ENCODE measurements at places on chromosomes 2 and 18. TPM values are rescaled to one million over a fixed set of nuclear protein-coding genes. Genes with fewer than 3 reads are reported as not detected.

SESTD1 gene
- total RNA-seq, result 76.9 TPM

ABCB11 gene
- total RNA-seq, result 0.08 TPM

SERPINB5 gene
- total RNA-seq, result 0.34 TPM

PRKCE gene
- total RNA-seq, result 43.8 TPM

PTH2R gene
- 0.10 TPM for total RNA-seq

ALPG gene
- total RNA-seq, result not detected

KLHL14 gene
- 0.45 TPM for total RNA-seq

GRCh38 chr2:68295516-68295915 lies 24.2 kb downstream of the CNRIP1 start:
- DNase-seq, result no peak

GRCh38 chr2:171141320-171141719 lies 19.4 kb downstream of the TLK1 start:
- DNase-seq, result no peak

DNA sequence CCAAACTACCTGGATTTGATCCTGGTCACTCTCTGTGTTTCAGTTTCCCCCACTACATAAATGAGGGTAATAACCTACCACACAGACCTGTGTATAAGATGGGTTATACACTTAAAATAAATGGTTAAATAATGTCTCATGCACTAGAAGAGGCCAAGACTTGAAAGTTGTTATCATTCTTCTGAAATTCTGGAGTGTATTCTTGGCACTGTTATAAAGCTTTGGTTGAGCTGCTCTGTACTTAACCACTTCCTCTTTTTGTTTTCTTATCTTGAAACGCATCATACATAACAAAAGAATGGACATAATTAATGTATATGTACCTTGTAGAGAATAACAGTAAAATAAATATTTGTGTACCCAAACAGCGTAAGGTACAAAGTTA lies 281.0 kb downstream of the AFF3 start:
- DNase-seq, result no peak

GRCh38 chr2:232210306-232210705 lies 168.2 kb upstream of the ALPP start:
- DNase-seq, result no peak

GRCh38 chr2:21928292-21928691 lies 804.5 kb downstream of the TDRD15 start:
- DNase-seq, result no peak

DNA sequence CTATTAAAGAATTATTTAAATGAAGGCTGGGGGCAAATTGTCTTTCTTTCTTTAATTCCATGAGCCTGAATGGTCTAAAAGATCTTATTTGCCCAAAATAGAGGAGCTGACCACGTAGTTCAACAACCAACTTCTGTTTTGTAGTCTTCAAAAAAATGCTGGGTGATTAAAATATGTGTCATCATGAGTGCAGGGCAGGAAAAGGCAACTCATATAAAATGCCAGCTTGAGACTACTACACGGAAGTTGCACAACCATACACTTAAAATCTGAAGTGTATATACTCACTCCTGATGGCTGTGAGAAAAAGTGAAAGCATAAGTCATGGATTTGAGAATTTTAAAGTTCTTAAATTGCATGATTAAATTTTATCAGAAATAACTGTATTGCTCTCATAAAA lies 210.9 kb downstream of the DYM start:
- peak; percentile 62 for DNase-seq

DNA sequence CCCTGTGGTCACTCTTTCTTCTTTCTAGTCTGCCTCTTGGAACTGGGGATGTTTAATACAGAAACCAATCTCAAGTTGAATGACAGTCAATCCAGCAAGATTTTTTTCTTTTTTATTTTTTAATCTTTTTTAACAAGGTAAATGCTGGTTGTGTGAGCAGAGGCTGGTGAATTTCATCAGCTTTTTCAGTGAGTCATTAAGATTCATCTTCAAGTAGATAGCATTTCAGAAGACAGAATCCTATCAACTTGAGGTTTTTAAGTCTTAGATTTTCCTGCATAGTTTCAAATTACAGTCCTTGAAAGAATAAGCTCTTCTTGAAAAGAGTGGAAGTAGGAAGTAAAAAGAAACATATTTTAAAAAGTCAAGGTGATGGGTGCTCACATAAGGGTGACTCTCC lies 12.4 kb downstream of the SLC8A1 start:
- no peak for DNase-seq

- DNase-seq, result no peak
These were observed 204.2 kb downstream of the MBD2 start for GRCh38 chr18:54020156-54020745.
